ENCODE measurements at places on chromosomes 4 and X.

DNA sequence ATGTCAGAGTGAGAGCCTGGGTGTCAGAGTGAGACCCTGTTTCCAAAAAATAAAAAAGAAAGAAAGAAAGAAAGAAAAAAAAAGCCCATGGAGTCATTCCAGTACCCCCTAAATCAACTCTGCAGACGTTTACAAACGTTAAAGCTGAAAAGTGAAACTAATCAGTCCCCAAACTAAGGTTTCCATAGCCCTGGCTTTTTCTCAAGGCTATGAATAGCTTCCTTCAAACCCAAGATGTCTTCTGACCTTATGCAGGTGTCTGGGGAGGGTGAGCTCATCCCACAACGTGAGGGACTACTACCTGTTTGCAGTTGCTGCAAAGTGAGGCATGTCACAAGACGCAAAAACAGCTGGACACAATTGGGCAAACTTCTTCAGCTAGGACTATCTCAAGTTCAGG, 144.0 kb downstream of the SH3KBP1 start:
- H3K27me3 ChIP-seq: no peaks in the 10 kb centered on the region
- no peak for DNase-seq
- H3K4me1 ChIP-seq: peaks cover 38% of the 10 kb centered on the region
- no peak overlapping the region for H3K27ac ChIP-seq
- H3K4me3 ChIP-seq: no peak overlapping the region
- no peaks in the 10 kb centered on the region for H3K36me3 ChIP-seq

- H3K27me3 ChIP-seq: no peaks in the 10 kb centered on the region
- H3K27ac ChIP-seq: no peak overlapping the region
- H3K36me3 ChIP-seq: no peaks in the 10 kb centered on the region
- H3K4me1 ChIP-seq: no peaks in the 10 kb centered on the region
- no peak for DNase-seq
Measured at GRCh38 chr4:75004755-75005668, 72.1 kb downstream of the PARM1 start.

GRCh38 chr4:133440404-133440803, 291.3 kb downstream of the PCDH10 start:
- H3K27ac ChIP-seq: no peak overlapping the region
- no peaks in the 10 kb centered on the region for H3K4me1 ChIP-seq
- DNase-seq: no peak
- H3K27me3 ChIP-seq: no peaks in the 10 kb centered on the region
- H3K36me3 ChIP-seq: no peaks in the 10 kb centered on the region
- H3K4me3 ChIP-seq: no peak overlapping the region

DNA sequence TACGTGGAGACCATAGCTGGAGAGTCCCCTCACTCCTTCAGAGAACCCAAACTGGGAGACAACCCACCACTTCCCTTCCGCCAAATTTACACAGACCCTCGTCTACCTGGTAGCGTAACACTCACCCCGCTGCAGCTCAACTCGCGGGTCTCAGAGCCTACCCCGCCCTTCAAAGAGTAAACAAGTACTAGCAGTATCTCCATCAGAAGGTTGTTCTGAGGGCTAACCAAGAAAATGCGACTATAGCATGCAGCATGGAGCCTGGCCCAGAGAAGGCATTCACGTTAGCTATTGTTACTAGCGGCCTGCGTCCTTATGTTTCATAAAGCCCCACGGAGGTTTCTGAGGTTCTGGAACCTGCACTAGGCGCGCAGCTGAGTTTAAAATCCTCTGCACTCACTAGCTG, 531 bp upstream of the MANBA start:
- H3K27me3 ChIP-seq: no peaks in the 10 kb centered on the region
- peak overlapping the region; percentile 72 for H3K4me3 ChIP-seq
- no peak for DNase-seq
- peak overlapping the region; percentile 99 for H3K27ac ChIP-seq
- peaks cover 4% of the 10 kb centered on the region for H3K4me1 ChIP-seq

DNA sequence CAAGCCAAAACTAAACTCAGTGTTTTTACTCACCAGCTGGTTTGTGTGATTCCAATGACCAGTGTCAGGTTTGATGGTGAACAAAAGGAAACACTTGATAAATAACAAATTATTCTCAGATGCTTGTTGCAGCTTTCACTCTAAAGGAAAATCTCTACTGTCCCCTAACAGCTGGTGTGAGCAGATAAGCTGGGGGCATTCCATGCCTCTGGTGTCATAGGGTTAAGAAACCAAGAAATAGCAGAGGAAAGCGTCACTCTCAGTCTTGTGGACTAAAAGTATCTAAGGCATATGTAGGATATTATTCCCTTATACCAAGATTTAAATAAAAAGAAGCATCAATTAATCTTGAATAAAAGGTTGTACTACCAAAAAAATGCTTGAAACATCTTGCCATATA, 24.3 kb downstream of the TRPC5 start:
- H3K4me3 ChIP-seq: no peak overlapping the region
- H3K27ac ChIP-seq: no peak overlapping the region
- no peaks in the 10 kb centered on the region for H3K36me3 ChIP-seq
- no peaks in the 10 kb centered on the region for H3K4me1 ChIP-seq

DNA sequence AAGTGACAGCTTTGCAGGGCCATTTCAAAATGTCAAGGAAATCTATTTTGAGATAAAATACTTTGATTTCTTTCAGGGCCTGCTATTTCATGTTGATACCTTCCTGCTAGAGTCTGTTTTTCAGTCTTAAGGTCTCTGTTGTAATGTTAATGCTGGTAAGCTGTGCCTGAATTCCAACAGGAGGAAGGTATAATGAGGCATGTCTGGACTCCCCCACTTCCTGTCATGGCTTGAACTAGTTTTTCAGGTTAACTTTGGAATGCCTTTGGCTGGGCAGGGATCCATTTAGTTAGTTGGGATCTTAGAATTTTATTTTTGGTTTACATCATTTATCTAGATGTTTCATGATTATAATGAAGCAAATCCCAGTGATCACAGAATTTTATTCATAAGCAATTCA, 279.0 kb downstream of the CFAP47 start:
- no peak overlapping the region for H3K4me3 ChIP-seq
- H3K36me3 ChIP-seq: no peaks in the 10 kb centered on the region
- H3K27ac ChIP-seq: no peak overlapping the region
- H3K27me3 ChIP-seq: no peaks in the 10 kb centered on the region
- H3K4me1 ChIP-seq: no peaks in the 10 kb centered on the region

DNA sequence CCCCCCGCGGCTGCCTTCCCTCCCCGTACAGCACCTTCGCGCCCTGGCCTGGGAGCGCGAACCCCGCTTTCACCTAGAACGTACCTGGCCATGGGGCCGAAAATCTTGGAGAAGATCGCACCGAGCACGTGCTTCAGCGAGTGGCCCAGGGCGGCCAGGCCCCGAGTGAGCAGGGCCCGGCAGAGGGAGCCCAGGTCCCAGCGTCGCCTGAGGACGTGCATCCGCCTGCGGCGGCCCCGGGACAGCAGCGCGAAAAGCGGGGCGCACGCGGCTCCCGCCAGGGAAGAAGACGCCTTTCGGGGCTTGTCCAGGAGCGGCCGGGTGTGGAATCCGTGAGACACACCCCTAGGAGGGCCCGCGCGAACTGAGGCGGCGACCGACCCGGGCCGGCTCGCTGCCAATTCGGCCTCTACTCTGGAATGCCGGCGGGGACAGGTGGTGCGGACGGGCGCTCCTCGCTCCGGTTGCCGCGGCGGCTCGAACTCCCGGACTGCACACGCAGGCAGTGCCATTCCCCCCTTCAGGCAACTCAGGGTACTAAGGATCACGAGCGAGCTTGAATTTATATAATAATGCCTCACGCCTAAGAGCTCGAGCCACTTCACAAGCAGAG, at the start of gene HS6ST2:
Gene HS6ST2, minus strand, starts transcription at position 539 of the 613 bp plus-strand sequence.
- H3K27ac ChIP-seq: no peak within 1 kb of the TSS
- H3K27me3 ChIP-seq: peaks cover 33% of the 10 kb centered on the region
- peak within 1 kb of the TSS; percentile 17 for H3K4me3 ChIP-seq
- peaks cover 14% of the 10 kb centered on the region for H3K4me1 ChIP-seq
- DNase-seq: no peak

DNA sequence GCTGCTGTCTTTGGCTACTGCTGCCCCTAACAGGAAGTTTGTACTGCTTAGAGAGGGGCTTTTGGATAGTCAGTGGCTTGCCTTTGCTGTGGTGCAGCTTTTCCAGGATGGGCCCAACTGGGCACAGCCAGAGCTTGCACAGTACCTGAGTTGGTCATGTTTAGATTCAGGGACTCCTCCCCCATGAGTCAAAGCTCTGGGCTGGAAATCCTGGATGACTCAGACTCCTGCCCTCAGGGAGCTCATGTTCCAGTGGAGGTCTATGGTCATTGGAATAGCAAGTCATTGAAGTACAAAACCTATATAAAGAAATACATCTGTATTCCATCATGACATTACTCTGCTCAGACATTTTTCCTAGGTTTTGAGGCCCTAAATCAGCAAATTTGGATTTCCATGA, 66.7 kb upstream of the PJA1 start:
- no peak overlapping the region for H3K4me3 ChIP-seq
- H3K36me3 ChIP-seq: no peaks in the 10 kb centered on the region
- no peak for DNase-seq
- no peak overlapping the region for H3K27ac ChIP-seq
- no peaks in the 10 kb centered on the region for H3K27me3 ChIP-seq

DNA sequence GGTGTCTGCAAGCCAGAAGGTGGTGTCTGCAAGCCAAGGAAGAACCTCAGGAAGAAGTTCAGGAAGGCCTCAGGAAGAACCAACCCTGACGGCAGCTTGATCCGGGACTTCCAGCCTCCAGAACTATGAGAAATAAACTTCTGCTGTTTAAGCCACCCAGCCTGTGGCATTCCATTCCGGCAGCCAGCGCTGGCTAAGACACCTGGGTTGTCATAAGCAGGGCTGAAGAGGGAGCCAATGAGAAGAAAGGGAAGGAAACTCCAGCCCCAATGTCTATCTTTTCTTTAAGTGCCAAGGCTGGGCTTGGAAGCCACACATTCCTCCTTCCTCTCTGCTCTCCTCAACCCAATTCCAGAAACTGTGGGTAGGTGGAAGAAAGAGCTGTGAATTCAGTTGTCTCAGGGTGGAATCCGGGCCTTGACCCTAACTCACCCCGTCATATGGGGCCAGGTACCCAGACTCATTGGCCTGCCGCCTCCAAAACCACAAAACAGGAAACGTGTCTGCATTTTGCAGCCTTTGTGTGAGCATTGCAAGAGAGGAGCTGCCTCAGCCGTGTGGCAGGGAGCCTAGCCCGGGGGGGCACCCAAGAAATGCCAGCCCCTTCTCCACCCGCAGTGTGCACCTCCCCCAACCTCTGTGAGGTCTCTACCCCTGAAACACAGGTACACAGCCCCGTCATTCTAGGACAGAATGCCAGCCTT, 26.8 kb downstream of the CRMP1 start:
- no peaks in the 10 kb centered on the region for H3K36me3 ChIP-seq
- no peaks in the 10 kb centered on the region for H3K4me1 ChIP-seq
- no peak overlapping the region for H3K27ac ChIP-seq
- no peaks in the 10 kb centered on the region for H3K27me3 ChIP-seq
- H3K4me3 ChIP-seq: no peak overlapping the region
- no peak for DNase-seq

- no peaks in the 10 kb centered on the region for H3K36me3 ChIP-seq
- no peaks in the 10 kb centered on the region for H3K4me1 ChIP-seq
- H3K27me3 ChIP-seq: no peaks in the 10 kb centered on the region
- no peak overlapping the region for H3K4me3 ChIP-seq
- no peak for DNase-seq
Measured at GRCh38 chr4:28014469-28014868, 1153.8 kb downstream of the STIM2 start.

- H3K27ac ChIP-seq: no peak overlapping the region
- H3K4me3 ChIP-seq: no peak overlapping the region
- H3K27me3 ChIP-seq: no peaks in the 10 kb centered on the region
- no peaks in the 10 kb centered on the region for H3K36me3 ChIP-seq
- H3K4me1 ChIP-seq: no peaks in the 10 kb centered on the region
Measured at GRCh38 chr4:33467291-33467690, 2747.1 kb downstream of the PCDH7 start.

DNA sequence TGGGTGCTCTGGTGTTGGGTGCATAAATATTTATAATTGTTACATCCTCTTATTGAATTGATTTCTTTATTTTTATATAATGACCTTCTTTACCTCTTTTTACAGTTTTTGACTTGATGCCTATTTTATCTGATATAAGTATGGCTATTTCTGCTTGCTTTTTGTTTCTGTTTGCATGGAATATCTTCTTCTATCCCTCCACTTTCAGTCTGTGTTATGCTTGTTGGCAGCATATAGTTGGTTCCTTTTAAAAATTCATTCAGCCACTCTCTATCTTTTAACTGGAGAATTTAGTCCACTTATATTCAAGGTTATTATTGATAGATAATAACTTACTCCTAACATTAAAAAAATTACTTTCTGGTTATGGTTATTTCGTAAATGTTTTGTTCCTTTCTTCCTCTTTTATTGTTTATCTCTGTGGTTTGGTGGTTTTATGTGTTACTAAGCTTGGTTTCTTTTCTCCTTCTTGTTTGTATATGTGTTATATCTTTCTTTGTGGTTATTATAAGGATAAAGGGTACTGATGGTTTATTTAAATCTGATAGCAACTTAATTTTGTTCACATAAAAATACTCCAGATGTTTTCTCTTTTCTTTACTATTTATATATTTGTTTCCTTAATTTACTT, 69.5 kb downstream of the IL15 start:
- H3K27me3 ChIP-seq: no peaks in the 10 kb centered on the region
- no peak overlapping the region for H3K27ac ChIP-seq
- DNase-seq: no peak
- H3K4me1 ChIP-seq: no peaks in the 10 kb centered on the region
- no peaks in the 10 kb centered on the region for H3K36me3 ChIP-seq
- no peak overlapping the region for H3K4me3 ChIP-seq

- no peaks in the 10 kb centered on the region for H3K36me3 ChIP-seq
- DNase-seq: no peak
- H3K4me1 ChIP-seq: no peaks in the 10 kb centered on the region
- no peak overlapping the region for H3K4me3 ChIP-seq
- peaks cover 12% of the 10 kb centered on the region for H3K27me3 ChIP-seq
- H3K27ac ChIP-seq: no peak overlapping the region
Measured at GRCh38 chr4:75634281-75634680, 4.0 kb upstream of the CDKL2 start.

GRCh38 chr4:127856196-127856812, 24.4 kb upstream of the PLK4 start:
- no peaks in the 10 kb centered on the region for H3K27me3 ChIP-seq
- H3K36me3 ChIP-seq: no peaks in the 10 kb centered on the region
- peaks cover 7% of the 10 kb centered on the region for H3K4me1 ChIP-seq
- H3K27ac ChIP-seq: no peak overlapping the region

DNA sequence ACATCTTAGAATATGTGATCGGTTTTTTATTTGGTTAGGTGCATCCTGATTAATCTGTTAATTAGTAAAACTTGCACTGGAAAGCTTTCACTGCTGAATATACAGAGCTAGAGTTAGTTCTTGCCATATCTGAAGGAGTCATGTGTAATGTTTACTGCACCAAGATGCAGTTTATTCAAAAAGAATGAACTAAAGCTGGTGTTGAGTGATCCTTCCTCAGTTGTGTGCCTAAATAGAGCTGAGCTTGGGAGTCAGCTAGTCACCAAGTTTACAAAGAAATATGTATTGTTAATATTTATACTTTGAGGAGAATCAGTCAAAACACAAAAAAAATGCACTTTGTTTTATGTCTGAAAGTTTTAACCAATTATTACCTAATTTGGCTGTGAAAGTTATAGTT, 54.1 kb upstream of the FHDC1 start:
- no peaks in the 10 kb centered on the region for H3K27me3 ChIP-seq
- H3K36me3 ChIP-seq: peaks cover 7% of the 10 kb centered on the region
- no peak overlapping the region for H3K27ac ChIP-seq
- H3K4me1 ChIP-seq: no peaks in the 10 kb centered on the region
- no peak overlapping the region for H3K4me3 ChIP-seq

- DNase-seq: no peak
- H3K27ac ChIP-seq: no peak overlapping the region
- H3K36me3 ChIP-seq: no peaks in the 10 kb centered on the region
- H3K4me1 ChIP-seq: no peaks in the 10 kb centered on the region
Measured at GRCh38 chr4:183635741-183636140, 23.2 kb downstream of the RWDD4 start.
